ENCODE measurements at places on chromosomes 3 and 15.

GRCh38 chr15:63065262-63066221 is 23.0 kb downstream of the TPM1 start:
- DNase-seq = no peak

DNA sequence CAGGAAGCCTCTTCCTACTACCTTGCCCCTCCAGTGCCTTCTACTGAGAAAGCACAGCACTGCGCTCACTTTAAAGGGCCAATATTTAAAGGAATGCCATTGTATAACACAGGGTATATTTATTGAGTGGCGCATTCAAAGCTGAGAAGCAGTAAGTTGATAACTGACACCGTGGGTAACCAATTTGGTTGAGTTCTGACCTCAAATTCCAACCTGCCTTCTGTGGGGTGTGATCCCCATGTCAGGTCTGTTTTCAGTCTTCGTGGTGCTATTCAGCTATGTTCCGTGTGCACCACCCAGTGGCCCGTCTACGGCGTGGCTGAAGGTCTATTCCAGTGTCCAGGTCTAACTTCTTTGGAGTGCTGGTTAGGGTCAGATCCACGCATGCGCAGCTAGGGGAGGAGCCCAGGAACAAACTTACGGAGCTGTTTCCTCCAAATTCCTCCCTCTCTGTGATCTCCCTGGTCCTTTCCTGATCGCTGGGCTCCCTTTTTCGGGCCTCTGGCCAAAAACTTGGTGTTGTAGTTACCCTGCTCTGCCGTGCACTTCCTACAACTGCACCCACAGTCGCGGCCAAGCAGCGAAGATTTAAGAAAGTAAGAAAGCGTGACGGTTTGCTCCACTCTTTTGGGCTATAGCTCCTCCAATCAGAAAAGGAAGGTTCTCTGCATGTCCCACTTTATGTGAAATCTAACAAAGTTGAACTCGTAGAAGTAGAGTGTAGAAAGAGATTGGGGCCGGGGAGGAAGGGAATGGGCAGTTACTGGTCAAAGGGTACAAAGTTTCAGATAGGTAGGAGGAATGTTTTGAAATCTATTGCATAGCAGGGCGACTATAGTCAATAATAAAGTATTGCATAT is 7.7 kb downstream of the LRRC2 start:
- DNase-seq = peak; percentile 88

DNA sequence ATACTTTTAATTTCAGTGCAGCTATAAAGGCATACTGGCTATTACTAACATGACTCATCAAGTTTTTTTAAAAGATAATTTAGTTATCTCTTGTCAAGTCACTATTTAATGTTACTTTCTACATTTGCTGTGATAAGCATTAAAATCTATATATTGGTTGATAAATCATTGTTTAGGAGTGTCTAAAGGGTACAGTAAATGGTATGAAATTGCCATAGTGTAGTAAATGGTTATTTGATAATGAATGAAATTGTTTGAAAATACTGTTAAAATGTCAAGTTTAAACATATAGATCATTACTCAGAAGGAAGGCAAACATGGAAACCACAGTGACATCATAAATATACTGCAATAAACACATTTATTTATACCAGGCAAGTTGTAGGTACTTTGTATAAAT is 13.2 kb upstream of the BNIP2 start:
- no peak for DNase-seq

DNA sequence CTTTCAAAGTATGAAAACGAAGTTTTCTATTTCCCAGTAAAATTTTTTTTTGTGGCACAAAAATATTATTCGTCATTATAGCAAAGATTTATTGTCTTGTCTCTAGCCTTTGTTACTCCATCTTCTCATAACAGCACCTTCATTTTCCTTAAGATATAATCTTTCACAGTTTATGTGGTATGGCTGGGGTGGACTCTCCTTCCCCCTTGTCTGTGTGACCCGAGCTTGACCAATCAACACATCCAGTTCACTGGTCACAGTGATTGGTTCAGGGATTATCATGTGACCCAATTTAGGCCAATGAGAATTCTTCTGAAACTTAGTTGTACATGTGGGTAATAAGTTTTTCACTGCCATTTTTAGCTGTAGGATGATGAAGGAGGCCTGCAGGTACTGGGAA is 71.2 kb upstream of the DCBLD2 start:
- DNase-seq = no peak

DNA sequence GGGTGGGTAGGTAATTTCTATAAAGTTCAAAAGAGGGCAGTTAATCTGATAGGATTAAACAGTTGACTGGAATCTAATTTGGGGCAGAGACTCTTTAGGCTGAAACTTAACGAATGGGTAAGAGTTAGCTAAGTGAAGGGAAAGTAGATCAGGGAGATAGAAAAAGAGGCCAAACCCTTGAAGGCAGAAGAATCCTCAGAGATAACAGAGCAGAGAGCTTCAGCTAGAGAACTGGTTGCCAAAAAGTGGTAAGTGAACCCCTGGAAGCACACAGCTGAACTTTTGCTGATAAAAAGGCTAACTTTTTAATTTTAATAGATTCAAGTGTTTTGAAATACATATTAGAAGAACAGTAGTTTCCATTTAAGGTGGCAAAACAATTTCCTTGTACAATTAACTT is 99.2 kb downstream of the FHIT start:
- no peak for DNase-seq

- DNase-seq = no peak
These were observed 191.4 kb downstream of the THRB start for GRCh38 chr3:24303057-24303754.

GRCh38 chr3:132344666-132345280 is 27.6 kb downstream of the ACP3 start:
- peak; percentile 72 for DNase-seq

DNA sequence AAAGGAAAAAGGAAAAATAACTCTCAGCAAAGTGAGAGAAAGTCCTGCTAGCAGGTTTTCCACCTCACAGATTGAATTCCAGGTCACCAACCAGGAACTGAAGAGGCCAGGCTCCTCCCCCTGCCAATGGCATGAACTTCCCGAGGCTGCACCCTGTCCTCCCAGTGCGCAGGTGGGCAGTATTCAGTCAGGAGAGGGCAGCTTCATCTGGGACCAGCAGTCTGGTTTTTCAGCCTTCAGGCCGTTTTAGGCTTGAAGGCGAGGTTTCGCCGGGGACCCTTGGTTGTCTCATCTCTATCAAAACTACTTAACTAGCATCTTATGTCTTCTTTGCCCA is 41.2 kb downstream of the TRAT1 start:
- DNase-seq = no peak

GRCh38 chr15:68435966-68436365 is 4.0 kb upstream of the ITGA11 start:
- no peak for DNase-seq

GRCh38 chr3:124792341-124793040 is 62.2 kb downstream of the UMPS start:
- no peak for DNase-seq
